ENCODE measurements at places on chromosomes 11 and 22. TPM values are rescaled to one million over a fixed set of nuclear protein-coding genes. Genes with fewer than 3 reads are reported as not detected.

TRPC6 gene
- polyA plus RNA-seq: 0.26 TPM

KCNK4 gene
- polyA plus RNA-seq: 0.10 TPM

PIK3IP1 gene
- polyA plus RNA-seq: 22.8 TPM

ARHGAP42 gene
- 2.5 TPM for polyA plus RNA-seq

BLID gene
- not detected for polyA plus RNA-seq

GRCh38 chr22:23862103-23862502, 4.4 kb downstream of the SLC2A11 start:
- DNase-seq: peak; percentile 40

GRCh38 chr11:65448074-65448417, 25.4 kb downstream of the NEAT1 start:
- DNase-seq: no peak

DNA sequence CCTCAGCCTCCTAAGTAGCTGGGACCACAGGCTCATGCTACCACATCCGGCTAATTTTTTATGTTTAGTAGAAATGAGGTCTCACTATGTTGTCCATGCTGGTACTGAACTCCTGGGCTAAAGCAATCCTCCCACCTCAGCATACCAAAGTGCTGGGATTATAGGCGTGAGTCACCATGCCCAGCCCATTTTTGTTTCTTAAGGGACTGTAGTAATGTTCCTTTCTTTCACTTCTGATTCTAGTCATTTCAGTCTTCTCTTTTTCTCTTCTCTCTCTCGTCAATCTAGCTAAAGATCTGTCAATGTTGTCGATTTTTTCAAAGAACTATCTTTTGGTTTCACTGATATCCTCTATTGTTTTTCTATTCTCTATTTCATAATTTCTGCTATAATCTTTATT, 111.0 kb upstream of the APOA1 start:
- DNase-seq: no peak

DNA sequence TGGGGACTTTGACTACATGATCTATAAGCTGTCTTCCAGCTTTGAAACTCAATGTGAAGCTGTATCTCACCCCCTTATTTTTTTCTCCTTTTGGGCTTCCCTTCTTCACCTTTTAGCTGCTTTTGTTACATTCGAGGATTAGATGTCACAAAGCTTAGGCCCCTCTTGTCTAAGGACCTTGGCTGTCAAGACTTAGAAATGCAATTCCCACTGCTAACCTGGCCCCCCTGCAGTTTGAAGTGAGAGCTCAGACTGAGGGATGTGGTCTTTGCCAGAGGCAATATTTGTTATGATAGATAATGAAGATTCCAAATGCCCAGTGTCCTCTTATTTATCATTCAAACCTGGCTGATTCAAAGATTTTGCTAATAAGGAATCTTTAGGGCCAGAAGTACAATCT, 128.3 kb downstream of the ARL14EP start:
- DNase-seq: no peak

- DNase-seq: no peak
These were observed 283.0 kb downstream of the DDX10 start for GRCh38 chr11:108947654-108948570.

DNA sequence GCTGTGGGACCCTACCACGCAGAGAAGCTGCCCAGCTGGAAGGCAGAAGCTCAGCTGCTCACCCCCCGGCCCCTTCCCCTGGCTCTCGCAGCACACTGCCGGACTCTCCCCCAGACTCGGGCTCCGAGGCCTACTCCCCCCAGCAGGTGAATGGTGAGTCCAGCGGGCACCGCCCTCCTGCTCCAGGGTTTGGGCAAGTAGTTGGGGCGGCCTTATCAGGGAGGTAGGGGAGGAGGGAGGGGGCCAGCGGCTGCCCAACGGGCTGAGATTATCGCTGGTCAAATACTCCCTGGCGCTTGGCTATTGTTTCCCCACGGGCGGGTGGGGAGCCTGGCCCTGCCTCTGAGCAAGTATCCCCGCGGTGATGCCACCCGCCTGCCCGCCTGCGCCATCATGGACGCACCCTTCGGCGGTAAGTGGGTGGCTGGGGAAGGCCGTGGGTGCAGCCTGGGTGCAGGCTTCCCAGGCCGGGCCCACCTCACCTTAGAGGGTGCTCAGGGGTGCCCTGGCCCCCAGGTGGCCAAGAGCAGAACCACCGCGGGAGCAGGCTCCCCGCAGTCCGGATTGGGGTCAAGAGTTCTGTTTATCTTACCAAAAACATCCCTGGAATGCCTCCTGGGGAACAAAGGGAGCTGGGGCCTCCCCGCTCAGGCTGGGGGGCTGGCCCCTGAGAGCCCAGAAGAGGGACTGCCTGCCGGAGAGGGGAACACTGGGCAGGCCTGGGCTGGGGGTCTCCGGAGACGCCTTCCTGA, 16.9 kb downstream of the MYRF start:
- DNase-seq: no peak

GRCh38 chr11:10155793-10156490, 138.1 kb downstream of the SBF2 start:
- no peak for DNase-seq

DNA sequence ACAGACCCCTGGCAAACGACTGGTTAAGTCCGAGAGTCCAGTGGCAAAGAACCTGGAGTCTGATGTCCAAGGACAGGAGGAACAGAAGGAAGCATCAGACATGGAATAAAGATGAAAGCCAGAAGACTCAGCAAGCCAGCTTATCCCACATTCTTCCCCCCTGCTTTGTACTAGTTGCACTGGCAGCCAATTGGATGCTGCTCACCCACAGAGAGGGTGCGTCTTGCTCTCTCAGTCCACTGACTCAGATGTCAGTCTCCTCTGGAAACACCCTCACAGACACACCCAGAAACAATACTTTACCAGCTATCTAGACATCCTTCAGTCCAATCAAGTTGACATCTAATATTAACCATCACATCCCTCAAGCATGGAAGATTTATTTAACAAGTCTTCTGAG, 1265.8 kb upstream of the CNTN5 start:
- DNase-seq: no peak
